HFF-Myc (cell line): ENCODE measurements at places on chromosomes 16 and 17.
A peak's percentile ranks its signal among the peaks of the same experiment; 100 is the strongest.

DNA sequence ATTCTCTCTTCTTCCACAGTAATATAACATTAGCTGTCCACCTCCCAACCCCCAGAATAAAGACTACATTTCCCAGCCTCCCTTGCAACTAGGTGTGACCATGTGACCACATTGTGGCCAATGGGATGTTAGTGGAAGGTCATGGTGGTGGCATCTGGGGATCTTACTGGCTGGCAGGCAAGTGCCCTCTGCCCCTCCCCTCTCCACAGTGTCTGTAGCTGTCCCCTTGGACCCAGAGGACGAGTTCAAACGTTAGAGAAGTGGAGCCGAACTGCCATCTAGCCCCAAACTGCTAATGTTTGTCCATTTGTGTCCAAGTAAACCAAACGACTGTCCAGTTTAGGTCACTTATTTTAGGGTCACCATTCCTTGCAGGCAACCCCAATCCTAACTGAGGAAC, 26.6 kb upstream of the KCNG4 start:
- DNase-seq, result no peak

DNA sequence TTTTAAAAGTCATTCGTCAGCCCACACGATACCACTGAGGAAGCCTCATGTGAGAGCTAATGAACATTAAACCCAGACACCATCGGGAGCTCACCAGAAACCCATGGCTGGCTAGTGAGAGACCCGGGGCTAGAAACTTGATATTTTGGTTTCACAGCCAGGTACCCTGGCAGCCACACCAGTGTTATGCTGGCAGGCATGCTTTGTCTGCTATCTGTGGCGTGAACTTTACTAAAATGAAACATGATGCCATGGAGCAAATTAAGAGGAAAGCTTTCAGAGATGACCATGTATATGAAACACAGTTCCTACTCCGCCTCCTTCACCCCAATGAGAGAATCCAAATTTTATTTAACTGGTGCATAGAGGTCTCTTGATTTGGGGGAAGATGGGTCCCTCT, 291.2 kb downstream of the IRX3 start:
- no peak for DNase-seq

- DNase-seq, result no peak
These were observed 39.1 kb downstream of the SRCIN1 start for GRCh38 chr17:38566666-38567031.

GRCh38 chr17:77811521-77811920, 147.0 kb upstream of the TNRC6C start:
- no peak for DNase-seq

DNA sequence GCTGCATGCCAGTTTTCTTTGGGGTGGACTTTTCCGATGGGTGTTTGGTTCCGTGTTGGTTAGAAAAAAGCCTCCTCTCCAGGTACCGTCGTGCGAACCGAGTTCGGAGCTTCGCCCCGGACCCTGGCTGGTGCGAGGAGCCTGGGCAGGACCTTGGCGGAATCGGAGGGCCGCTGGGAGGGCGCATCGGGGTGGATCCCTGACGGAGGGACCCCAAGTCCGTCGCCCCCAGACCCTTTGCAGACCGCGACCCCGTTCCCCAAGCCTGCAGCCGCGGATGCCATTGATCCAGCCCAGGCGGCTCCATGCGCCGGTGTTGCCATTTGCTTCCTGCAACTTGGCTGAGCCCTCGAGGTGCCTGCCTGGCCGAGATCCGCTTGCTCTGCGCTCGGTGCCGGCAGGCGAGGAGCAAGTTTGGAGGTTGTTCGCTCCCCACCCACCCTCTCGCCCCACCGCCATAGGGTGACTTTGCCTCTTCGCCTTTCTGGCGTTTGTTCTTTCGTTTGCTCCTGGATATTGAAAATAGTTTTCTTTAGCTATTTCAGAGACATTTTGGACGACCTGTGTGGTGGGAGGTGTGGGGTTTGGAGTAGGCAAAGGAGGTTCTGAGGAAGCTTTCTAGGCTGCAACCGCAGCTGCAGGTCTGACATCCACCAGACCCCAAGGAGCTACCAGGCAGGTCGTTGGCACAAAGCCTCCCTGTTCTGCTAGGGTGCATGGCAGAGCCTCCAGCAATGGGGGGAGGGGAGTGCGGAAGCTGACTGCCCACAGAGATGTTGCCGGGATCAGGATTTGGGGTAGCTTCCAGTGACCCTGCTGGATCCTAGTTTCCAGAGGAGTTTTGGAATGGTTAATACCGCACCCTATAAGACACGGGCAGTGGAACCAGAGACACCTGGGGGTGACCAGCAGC, 58.2 kb downstream of the RAP1GAP2 start:
- DNase-seq, result no peak

DNA sequence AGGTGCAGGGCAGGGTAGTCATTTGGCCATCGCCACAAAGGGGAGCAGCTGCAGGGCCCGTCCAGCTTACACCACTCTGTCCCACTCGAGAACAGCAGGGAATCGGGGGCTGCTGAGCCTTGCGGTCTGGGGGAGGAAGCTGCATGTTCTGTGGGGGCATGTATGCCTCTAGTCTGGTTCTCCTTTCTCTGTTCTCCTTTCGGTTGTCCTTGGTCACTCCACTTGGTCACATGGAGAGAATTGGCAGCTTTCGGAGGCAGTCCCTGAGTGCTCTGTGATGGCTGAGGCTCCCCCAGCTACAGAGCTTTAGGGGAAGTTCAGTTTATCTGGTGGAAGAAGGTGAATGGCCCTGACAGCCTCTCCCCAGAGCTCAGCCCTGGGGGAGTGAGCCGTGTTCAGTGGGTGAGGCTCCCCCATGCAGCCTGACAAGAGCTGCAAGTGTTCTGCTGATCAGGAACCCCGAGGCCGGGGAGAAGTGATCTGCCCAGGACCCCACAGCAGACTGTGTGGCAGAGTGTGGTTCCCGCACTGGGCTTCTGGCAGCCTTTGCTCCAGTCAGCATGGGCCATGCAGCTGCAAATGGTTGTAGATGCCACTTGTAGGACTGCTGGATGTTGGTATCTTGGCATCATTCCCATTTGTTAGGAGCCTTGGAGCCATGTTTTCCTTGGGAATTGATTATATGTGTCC, 22.3 kb upstream of the SMPD3 start:
- DNase-seq, result no peak

DNA sequence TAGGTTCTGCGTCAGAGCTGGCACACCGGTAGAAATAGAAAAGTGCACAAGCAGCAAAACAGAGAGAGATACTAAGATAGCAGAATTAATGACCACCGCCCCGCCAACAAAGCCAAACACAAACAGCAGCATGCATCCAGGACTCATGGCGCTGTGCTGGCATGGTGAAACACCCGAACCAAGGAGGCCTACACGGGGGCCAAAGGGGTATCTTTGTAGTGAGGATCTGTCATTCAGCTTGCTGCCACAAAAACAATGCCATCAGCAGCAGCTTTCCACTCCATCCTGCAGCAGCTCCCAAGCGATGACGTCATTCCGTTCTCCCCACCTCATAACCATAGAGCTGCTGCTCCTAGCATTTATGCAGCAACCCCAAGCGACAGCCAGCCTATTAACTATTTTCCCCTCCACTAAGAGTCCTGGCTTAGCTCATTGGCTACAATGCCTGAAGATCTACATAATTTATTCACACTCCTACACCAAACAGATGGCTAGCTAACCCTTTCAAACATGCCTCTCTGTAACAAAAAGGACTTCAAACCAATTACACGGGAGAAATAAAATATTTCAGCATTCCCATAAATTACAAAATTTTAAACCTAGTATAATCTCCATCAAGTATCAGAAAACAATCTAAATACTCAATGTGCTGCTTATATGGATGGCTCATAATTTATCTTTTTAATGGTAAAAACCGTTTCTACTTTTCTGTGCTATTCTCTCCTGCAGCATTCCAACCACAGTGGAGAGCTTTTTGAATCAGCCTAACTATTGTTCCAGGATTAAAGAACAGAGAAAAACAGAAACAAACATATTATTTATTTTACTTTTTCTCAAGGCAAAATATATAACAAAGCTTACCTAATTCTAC, 73.9 kb downstream of the SPAG9 start:
- peak; percentile 59 for DNase-seq

GRCh38 chr17:72139212-72139611, 18.4 kb downstream of the SOX9 start:
- DNase-seq, result no peak

- DNase-seq, result no peak
These were observed 35.5 kb upstream of the CMIP start for GRCh38 chr16:81409016-81409556.

GRCh38 chr16:66444049-66444481, 17.0 kb downstream of the BEAN1 start:
- no peak for DNase-seq

- DNase-seq, result no peak
These were observed 33.7 kb upstream of the MFSD6L start for GRCh38 chr17:8832711-8833352.

DNA sequence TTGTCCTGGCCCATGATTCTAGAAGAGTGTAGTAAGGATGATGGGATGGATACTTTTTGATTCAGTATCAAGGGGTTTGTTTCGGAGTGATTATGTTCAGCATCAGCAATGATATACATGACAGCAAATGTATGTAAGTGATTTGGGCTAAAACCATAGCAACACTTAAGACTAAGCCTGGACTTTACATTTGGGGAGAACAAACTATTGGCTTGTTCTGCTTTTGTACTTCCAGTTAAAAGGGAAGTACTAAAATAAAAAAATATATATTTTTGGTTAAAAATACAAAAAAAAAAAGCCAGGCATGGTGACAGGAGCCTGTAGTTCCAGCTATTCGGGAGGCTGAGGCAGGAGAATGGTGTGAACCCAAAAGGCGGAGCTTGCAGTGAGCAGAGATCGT, 20.5 kb upstream of the DHX8 start:
- no peak for DNase-seq

DNA sequence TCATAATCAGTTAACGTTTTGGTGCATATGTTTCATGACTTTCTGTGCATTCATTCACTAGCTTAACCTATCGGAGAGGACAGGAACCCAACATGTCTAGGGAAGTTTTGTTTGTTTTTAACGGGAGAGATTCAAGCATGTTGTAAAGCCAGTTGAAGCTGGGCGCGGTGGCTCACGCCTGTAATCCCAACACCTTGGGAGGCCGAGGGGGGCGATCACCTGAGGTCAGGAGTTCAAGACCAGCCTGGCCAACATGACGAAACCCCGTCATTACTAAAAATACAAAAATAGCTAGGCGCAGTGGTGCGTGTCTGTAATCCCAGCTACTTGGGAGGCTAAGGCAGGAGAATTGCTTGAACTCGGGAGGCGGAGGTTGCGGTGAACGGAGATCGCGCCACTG, 1.4 kb upstream of the TNRC6A start:
- no peak for DNase-seq

DNA sequence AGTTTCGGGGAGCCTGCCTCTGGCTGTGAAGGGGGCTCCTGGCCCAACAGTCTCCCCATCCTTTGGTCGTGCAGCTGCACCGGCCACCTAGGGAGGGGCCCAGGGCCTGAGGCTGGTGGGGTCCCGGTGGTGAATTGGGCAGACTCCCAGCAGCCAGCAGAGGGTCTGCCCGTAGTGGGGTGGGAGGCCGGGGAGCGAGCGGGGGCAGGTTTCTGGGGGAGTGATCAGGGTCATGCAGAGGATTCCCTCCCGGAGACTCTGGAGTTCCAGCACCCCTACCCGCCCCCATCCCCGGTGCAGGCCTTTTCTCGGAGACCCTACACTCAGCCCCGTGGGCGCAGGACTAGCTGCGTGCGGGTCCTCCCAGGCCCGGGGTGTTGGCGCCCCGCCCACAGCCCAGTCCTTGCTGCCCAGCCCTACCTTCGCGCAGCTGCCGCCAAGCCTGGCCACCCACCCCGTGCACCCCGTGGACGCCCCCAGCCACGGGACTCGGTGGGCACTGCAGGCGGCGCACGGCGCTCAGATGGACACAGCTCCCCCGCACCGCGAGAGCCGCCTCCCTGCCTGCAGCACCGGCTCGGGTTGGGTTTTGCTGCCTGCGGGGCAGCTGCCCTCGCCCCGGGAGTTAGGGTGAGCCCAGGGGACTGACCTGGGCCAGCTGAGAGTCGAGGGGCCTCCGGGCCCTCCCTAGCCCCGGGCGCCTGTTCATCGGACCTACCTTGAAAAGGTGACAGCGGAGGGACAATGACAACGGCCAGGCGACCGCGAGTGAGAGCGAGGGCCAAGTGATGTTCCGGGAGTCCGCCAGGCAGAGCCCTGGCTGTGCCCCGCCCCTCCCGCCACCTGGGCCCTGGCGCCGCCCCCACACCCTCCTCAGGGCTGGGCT, at the start of gene GNG13:
GNG13 (minus strand) TSS at position 787 of the 886 bp plus-strand sequence. CDS start 1,657 bp downstream, outside the sequence.
- DNase-seq, result no peak

DNA sequence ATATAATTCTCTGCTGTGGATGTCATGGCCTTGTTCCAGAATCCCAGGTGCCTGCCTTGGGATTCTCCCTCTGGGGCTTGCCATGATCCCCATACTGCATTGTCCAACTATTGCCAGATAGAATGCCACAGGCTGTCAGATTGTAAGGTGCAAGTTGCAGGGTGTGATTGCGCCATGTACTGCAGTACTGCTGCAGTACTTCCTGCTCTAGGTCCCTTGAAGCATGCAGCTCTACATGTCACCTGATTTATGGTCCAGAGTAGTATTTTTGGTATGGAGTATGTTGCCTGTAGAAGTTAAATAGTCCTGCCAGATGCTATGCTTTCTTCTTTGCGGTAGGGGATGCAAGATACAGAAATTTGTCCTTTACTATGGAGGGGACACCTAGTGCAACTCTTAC, 7.0 kb upstream of the SLFN5 start:
- DNase-seq, result no peak

GRCh38 chr16:83552228-83552627, 255.6 kb upstream of the HSBP1 start:
- peak; percentile 17 for DNase-seq

DNA sequence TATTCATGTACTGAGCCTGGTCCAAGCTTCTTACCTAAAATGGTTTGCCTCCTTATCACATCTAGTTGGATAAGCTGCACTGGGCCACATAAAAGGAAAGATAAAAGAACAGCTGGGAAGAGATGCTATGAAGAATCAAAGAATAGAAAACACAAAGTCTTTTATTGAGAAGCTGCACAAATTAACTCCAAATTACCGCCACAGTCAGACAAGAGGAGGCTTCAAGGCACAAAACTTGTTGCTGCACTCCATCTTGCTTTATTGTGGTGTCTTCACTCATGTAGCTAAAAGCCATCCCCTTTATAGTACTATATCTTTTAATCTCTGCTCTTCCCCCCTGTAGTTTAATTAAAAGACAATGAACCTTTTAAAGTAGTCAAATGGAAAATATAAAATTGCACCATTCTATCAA, 330.6 kb upstream of the PMFBP1 start:
- no peak for DNase-seq

GRCh38 chr17:6796017-6796886, 20.2 kb downstream of the FBXO39 start:
- DNase-seq, result no peak

- no peak for DNase-seq
These were observed 20.5 kb downstream of the EFTUD2 start for GRCh38 chr17:44878627-44879221.

GRCh38 chr16:10608687-10609401, 28.4 kb upstream of the EMP2 start:
- DNase-seq, result no peak

GRCh38 chr17:81039854-81040758, 5.2 kb downstream of the BAIAP2 start:
- DNase-seq, result no peak

- peak; percentile 74 for DNase-seq
These were observed 4.8 kb downstream of the LGALS3BP start for GRCh38 chr17:78974635-78975591.
